Activated CD8-positive, alpha-beta memory T cell treated with anti-CD3 and anti-CD28 coated beads for 1 hour (primary cell): ENCODE measurements at places on chromosomes 4 and X.

DNA sequence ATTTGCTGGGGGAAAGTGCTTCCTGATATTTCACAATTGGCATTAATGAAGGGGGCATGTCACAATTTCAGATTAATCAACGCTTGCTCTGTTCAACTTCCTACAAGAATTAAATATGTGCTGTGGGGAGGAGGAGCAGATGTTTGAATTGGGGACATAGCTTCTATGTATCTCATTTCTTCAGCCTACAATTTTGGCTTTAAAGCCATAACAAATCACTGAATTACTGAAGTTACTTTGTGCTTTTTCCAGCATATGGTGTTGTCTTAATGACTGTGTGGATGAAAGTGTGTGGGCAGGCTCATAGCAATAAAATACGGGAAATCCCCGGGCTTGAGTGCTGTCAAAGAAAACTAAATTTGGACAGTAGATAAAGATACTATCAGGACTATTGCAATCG lies 813 bp downstream of the TLR7 start:
- DNase-seq = no peak

DNA sequence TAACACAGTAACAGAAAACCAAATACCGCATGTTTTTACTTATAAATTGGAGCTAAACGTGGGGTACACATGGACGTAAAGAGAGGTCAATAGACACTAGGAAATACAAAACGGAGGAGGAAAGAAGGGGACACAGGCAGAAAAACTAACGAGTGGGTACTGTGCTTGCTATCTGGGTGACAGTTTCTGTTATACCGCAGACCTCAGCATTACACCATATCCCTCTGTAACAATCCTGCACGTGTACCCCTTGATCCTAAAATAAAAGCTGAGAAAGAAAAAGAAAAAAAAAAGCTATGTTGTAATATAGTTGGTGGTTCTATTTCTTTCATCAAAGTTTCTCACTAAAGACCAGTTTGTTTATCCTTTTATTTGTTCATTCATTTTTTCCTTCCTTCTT lies 47.9 kb upstream of the UNC5C start:
- no peak for DNase-seq

DNA sequence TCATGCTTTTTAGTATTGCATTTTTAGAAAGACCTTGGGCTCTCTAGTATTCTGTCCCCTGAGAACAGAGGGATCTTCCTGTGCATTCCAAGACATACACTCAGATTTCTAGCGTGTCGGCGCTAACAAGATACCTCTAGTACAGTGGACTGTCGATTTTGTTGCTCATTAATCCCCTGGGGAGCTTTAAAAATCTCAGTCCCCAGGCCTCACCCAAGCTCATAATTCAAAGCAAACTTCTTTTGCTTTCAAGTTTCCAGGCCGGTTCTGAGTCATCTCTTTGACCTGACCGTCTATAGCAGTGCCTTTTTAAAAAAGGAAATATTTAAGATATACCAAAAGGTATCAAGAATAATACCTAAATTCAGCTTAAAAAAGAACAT lies 137.0 kb downstream of the AMMECR1 start:
- no peak for DNase-seq

- DNase-seq = no peak
These were observed 646 bp downstream of the DOK7 start for GRCh38 chr4:3463556-3464348.

- DNase-seq = no peak
These were observed 905 bp upstream of the GALNTL6 start for GRCh38 chr4:171812333-171812664.

- no peak for DNase-seq
These were observed 6.5 kb downstream of the FUNDC1 start for GRCh38 chrX:44536198-44536597.

DNA sequence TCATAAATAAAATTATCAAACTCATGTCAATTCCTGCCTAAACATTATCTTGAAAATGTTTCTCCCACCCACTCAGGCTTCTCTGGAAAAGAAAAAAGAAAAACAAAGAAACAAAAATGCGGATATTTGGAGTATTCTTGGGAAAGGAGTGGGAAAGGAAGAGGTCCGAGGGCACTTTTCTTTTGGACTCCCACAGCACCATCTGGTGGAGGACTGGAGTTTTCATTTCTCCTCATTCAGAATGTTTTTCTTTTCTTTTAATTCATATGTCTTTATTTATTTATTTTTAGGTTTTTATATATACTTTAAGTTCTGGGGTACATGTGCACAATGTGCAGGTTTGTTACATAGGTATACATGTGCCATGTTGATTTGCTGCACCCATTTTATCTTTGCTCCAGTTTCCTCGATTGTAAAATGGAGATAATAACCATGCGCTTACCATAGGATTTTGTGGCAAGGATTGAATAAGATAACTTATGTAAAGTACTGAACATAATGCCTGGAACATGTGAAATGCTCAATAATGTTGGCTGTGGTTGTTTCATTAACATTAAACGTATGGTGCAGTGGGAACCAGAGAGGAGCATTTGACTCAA lies 8.0 kb upstream of the KCNE5 start:
- DNase-seq = no peak

GRCh38 chr4:101693842-101694398 lies 96.6 kb upstream of the BANK1 start:
- no peak for DNase-seq

- no peak for DNase-seq
These were observed 9.3 kb upstream of the GPRIN3 start for GRCh38 chr4:89316931-89317366.

DNA sequence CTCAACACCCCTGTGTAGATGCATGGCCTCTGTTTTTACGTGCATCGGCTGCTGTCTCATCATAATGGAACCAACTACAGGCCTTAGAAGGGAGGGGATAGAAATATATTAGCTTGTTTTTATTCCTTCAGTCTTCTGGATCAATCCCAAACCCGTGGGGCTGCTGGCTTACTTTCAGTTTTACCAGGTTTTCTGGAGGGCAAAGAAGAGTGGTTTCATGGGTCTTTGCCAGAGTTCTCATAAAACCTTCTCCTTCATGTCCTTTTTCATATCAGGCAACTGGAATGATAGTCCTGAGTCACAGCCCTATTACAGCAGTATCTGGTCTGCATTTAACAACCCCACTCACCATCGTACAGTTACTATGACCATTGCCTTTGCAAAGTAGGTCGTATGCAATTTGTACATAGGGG lies 34.6 kb downstream of the PPP2R2C start:
- no peak for DNase-seq

DNA sequence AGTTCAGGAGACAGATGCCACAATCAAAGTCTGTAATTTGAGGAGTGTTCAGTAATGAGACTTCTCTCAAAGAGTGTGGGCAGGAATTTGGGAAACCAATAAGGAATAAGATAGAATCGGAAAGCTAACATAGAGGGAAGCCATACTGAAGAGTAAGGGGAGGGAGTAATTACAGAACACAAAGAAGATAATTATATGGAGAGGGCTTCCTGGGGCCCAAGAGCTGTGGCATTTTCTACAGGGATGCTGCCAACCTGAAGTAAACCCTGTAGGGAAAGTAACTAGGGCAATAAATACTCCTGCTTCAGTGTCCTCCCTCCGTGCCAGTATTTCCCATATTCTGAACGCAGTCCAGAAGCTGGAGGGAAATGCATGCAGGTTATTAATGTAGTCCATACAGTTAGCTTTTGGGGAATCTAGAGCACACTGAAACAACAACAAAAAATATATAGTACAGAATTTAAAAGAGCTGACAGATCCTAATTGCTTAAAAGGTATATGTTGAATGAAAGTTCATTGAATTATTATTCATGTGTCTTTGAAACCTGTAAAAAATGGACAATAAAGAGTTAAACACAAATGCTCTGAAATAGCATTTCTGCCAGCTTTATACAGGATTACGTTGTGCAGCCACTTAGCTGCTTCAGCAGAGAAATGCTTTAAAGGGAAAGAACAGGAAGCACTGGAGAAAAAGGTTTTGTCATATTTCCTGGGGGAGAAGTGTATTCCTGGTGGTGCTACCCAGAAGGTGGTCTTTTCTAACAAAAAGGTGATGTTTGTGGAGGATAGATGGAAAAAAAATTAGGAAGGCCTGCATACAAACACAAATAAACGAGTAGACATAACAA lies 48.0 kb downstream of the CXXC4 start:
- DNase-seq = no peak

- no peak for DNase-seq
These were observed 159.8 kb upstream of the JADE1 start for GRCh38 chr4:128649575-128650205.

DNA sequence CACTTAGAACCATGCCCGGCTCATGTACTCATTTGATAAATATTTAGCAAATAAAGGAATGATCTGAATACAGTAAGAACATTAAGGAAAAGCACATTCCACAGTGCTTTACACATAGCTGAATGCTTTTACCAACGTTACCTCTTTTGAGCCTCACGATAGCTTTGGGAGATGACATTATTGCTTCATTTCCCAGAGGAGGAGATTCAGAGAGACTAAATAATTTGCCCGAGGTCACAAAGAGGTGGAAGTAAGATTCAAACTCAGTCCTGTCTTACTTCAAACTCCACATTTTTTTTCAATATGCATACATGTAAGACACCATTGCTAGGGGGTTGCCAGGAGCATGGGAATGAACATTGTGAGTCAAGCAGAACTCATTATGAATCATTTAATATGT lies 538.5 kb downstream of the BCOR start:
- DNase-seq = no peak

- no peak for DNase-seq
These were observed 106.4 kb upstream of the NWD2 start for GRCh38 chr4:37138019-37138653.

GRCh38 chrX:16316331-16316730 lies 149.1 kb downstream of the MAGEB17 start:
- DNase-seq = no peak

DNA sequence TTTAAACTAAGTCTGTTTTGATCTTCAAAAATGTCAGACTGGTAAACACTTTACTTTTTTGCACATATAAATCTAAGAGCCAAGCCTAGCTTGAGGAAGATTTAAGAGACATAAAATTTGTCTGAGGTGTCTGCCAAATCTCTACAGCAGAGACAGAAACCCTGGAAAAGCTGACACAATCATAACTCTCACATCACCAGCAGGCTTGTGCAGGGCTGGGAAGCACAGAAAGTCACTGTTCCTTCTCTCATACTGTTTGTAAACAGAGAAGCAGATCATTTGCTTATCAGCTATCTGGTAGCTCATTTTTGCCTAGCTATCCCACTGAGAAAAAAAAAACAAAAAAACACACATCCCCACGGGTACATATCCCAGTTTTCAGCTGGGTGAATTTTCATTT lies 7.0 kb downstream of the ENOX2 start:
- no peak for DNase-seq

DNA sequence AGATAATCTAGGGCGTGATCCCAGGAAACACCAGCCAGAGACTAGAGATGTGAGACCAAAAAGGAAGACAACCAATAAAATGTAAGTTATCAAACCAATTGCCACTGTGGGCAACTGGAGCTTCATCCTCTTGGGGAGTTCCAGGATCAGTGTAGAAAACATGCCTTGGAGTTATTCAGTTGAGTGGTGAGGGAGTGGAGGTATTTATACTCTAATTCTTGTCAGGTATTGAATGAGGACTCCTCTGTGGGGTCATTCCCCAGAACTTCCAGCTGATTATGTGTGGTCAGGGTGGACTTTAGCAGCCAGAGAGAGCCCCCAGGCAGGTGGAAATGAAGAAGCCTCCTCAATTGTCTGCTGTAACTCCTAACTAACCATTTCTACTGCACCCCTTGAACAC lies 144.0 kb upstream of the PRPS2 start:
- DNase-seq = no peak

GRCh38 chr4:24527371-24527770 lies 57.0 kb downstream of the DHX15 start:
- no peak for DNase-seq

DNA sequence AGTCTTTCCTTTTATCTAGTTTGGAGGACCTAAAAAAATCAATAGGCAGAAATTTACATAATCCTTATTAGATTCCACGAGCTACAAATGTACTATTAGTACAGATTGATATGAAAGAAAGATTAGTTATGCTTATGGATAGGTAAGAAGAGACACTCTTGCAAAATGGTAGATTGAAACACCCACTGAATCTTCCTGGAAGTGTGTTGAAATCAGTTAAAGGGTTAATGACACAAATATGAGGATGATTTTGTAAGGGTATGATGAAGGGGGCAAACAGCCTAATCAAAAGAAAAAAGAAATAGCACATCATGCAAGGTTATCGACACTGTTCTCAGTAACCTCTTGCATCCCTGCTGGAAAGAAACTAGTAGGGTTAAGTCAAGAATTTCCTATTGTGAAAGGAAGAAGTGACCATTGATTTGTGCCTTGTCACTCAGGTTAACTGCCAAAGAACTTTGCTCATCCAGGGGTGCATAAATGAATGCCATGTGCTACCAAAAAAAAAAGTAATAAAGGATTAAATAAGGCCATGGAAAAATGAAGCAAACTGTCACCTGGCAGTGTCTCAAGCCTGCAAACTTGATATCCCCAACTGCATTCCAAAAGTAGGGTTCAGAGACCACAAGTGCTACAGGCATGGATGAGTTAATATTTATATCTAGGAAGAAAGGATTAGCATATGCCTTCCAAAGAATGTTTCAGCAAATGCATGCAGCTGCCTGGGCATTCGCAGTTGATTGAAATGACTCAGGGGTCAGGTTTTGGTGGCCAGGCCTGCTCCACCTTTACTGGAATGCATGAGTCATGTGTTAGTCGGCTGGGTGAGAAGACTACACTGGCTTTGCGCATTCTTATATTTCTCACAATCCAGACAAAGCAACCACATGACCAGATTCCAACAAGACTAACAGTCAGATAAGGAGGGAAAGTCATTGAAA lies 78.3 kb upstream of the ATXN3L start:
- DNase-seq = no peak

DNA sequence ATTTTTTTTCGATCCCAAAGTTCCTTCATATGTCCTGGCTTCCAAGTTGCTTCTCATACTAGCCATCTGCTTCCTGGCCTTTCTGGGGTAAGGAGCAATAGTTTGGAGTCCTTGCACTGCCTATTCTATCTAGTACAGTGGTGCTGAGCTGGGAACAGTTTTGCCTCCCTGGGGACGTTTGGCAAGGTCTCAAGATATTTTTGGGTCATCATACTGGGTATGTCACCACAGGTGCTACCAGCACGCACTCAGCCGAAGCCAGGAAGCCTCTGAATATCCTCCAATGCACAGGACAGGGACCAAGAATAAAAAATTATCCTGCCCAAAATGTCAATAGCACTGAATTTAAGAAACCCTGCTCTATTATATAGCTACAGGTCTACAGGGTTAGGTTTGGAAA lies 35.4 kb upstream of the TMSB15B start:
- DNase-seq = no peak

GRCh38 chr4:85676850-85677590 lies 202.1 kb downstream of the ARHGAP24 start:
- no peak for DNase-seq

DNA sequence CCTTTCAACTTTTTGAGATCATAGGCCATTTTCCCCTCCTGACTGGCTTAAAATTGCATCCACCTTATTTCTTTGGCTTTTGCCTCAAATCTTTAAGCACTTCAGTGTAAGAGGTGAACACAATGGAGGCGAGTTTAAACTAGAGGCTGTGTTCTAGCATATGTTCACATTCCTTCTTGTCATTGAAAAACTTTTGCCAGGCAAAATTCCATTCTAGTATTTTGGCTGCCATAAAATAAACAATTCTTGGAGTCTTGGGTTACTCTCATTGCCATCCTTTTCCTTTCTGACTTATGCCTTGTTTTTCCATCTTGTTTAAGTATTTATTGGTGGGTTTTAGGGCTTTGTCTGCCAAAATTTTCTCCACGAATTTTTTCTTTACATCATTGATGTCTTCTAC lies 137.3 kb upstream of the ANXA10 start:
- DNase-seq = no peak

GRCh38 chr4:30181918-30182317 lies 538.3 kb upstream of the PCDH7 start:
- no peak for DNase-seq

- no peak for DNase-seq
These were observed 7.1 kb upstream of the ADH1C start for GRCh38 chr4:99359480-99360204.
